ENCODE measurements at places on chromosomes 7 and 10. TPM values are rescaled to one million over a fixed set of nuclear protein-coding genes. Genes with fewer than 3 reads are reported as not detected.
A peak's percentile ranks its signal among the peaks of the same experiment; 100 is the strongest.

The ITGA8 gene
- total RNA-seq: not detected

The GNG11 gene
- total RNA-seq: not detected

The NUTM2E gene
- 0.67 TPM for total RNA-seq

The STRIP2 gene
- total RNA-seq: 12.1 TPM

The HABP2 gene
- not detected for total RNA-seq

The NRF1 gene
- 25.9 TPM for total RNA-seq

The VWDE gene
- total RNA-seq: 3.2 TPM

The SORBS1 gene
- 0.74 TPM for total RNA-seq

The FKBP6 gene
- not detected for total RNA-seq

The LRMDA gene
- not detected for total RNA-seq

The ADRA2A gene
- total RNA-seq: not detected

The WIPF3 gene
- total RNA-seq: not detected

The OR13A1 gene
- 0.10 TPM for total RNA-seq

The CALN1 gene
- not detected for total RNA-seq

The CCDC146 gene
- 10.5 TPM for total RNA-seq

The GIMAP1 gene
- 18.1 TPM for total RNA-seq

The TCAF2 gene
- total RNA-seq: 22.5 TPM

The PDZD7 gene
- total RNA-seq: 0.65 TPM

- no peak for DNase-seq
- H3K4me1 ChIP-seq: no peaks in the 10 kb centered on the region
- H3K4me3 ChIP-seq: no peak overlapping the region
- H3K27me3 ChIP-seq: no peaks in the 10 kb centered on the region
- no peaks in the 10 kb centered on the region for H3K36me3 ChIP-seq
- H3K27ac ChIP-seq: no peak overlapping the region
These were observed 230.1 kb downstream of the CALN1 start for GRCh38 chr7:72182036-72182435.

- H3K4me3 ChIP-seq: no peak overlapping the region
- H3K27me3 ChIP-seq: no peaks in the 10 kb centered on the region
- no peak overlapping the region for H3K27ac ChIP-seq
- no peaks in the 10 kb centered on the region for H3K36me3 ChIP-seq
- no peaks in the 10 kb centered on the region for H3K4me1 ChIP-seq
These were observed 419.5 kb upstream of the SORCS1 start for GRCh38 chr10:107583974-107584373.

GRCh38 chr10:33052263-33052875 is 94.3 kb upstream of the ITGB1 start:
- no peak for DNase-seq
- peaks cover 4% of the 10 kb centered on the region for H3K4me1 ChIP-seq
- H3K27ac ChIP-seq: no peak overlapping the region
- H3K36me3 ChIP-seq: no peaks in the 10 kb centered on the region
- peaks cover 10% of the 10 kb centered on the region for H3K27me3 ChIP-seq

DNA sequence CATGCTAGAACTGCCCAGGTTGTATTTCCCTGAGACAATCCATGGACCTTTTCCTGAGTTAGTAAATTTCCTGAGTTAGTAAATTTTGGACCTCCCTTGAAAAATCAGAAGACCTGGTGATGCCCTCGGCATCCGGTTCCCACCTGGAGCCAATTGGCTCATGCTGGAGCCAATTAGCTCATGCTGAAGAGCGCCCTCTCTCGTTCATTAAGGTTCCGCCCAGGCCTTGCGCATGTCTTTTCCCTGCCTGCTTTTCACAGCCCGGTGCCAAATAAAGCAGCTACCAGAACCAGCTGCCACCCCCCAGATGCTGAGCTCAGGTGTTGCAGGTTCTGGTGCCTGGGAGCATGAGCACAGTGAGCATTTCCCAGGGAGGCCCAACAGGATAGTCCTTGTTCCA is 96.2 kb downstream of the APBB1IP start:
- peaks cover 35% of the 10 kb centered on the region for H3K36me3 ChIP-seq
- no peak for DNase-seq
- H3K27ac ChIP-seq: no peak overlapping the region
- no peaks in the 10 kb centered on the region for H3K27me3 ChIP-seq
- H3K4me3 ChIP-seq: no peak overlapping the region
- H3K4me1 ChIP-seq: no peaks in the 10 kb centered on the region

GRCh38 chr10:99119258-99119748 is 116.3 kb downstream of the HPSE2 start:
- no peaks in the 10 kb centered on the region for H3K36me3 ChIP-seq
- H3K27ac ChIP-seq: no peak overlapping the region
- no peaks in the 10 kb centered on the region for H3K4me1 ChIP-seq
- DNase-seq: no peak
- H3K4me3 ChIP-seq: no peak overlapping the region

DNA sequence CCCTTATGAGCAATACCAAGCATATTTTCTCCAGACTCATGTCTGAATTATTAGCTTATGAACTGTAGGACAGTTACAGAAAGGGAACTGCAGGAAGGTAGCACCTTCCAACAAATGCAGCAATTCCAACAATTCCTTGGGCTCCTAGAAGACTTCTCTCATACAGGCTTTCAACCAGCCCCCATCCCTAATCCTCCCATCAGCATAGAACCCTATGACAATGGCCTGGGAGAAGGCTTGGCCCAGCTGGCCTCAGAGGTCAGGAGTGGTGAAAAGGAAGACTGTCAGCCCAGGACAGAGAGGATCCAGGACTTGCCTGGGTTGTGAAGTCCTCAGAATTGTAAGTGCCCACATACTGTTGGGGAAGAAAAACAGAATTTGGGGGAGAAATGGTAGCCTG is 5.9 kb downstream of the VPS41 start:
- no peaks in the 10 kb centered on the region for H3K27me3 ChIP-seq
- no peak for DNase-seq
- peaks cover 28% of the 10 kb centered on the region for H3K4me1 ChIP-seq
- no peak overlapping the region for H3K27ac ChIP-seq
- H3K36me3 ChIP-seq: peaks cover 4% of the 10 kb centered on the region

GRCh38 chr7:137591421-137591837 is 247.9 kb upstream of the PTN start:
- DNase-seq: no peak
- H3K27ac ChIP-seq: no peak overlapping the region
- H3K27me3 ChIP-seq: peaks cover 2% of the 10 kb centered on the region
- no peaks in the 10 kb centered on the region for H3K36me3 ChIP-seq

GRCh38 chr10:48805848-48806247 is 121.2 kb downstream of the WDFY4 start:
- H3K4me1 ChIP-seq: peaks cover 71% of the 10 kb centered on the region
- no peak overlapping the region for H3K4me3 ChIP-seq
- peak overlapping the region; percentile 80 for H3K27ac ChIP-seq
- H3K36me3 ChIP-seq: peaks cover 5% of the 10 kb centered on the region
- no peaks in the 10 kb centered on the region for H3K27me3 ChIP-seq
- DNase-seq: no peak

DNA sequence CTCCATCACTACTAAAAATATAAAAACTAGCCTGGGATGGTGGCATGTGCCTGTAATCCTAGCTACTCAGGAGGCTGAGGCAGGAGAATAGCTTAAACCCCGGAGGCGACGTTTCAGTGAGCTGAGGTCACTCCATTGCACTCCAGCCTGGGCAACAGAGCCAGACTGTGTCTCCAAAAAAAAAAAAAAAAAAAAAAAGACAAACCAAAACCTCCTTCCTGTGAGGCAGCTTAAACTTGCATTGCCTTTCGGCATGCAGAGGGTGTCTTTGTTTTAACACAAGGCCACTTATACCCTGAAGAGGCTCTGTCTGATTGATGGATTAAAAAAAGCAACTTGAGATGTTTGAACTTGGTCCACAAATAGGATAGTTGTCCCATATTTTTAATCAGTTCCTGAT is 128.4 kb upstream of the RSU1 start:
- no peak overlapping the region for H3K27ac ChIP-seq
- H3K36me3 ChIP-seq: no peaks in the 10 kb centered on the region
- H3K27me3 ChIP-seq: no peaks in the 10 kb centered on the region

DNA sequence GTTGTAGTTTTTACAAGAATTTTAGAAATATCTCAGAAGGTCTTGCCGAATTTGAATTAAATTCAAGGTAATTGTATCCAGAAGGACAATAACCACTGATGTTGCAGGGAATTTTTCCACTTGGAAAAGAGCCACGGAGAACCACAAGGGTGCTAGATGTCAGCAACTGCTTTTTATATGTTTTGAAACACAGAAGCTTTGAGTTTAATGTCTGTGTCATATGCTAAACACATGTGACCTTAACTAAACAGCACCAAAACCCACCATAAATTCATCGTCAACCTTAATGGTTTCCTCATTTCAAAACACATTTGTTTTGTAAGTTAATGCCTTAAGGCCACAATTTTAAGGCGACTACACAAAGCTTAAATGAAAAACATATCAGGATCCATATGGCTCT is 106.9 kb downstream of the COL28A1 start:
- DNase-seq: no peak
- H3K4me3 ChIP-seq: no peak overlapping the region
- no peaks in the 10 kb centered on the region for H3K36me3 ChIP-seq
- peaks cover 9% of the 10 kb centered on the region for H3K27me3 ChIP-seq
- peaks cover 6% of the 10 kb centered on the region for H3K4me1 ChIP-seq

DNA sequence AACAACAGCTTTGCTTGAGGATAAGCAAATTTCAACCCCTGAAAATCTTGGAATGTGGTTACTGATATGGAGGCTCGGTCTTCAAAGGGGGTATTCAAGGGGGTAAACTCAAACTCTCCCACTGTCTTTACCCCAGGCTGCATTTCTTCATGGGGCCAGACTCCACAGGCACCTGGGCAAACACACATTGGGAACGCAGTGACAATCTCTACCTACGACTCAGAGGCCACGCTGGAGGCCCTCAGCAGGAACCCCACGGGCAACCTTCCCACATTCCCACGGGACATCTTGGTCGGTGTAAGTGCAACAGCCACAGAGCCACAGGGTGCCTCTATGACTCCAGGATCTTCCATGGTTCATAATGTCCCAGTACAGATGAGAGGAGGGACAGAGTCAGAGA is 2.2 kb upstream of the INSIG1 start:
- H3K36me3 ChIP-seq: peaks cover 19% of the 10 kb centered on the region
- H3K4me3 ChIP-seq: no peak overlapping the region
- H3K27me3 ChIP-seq: peaks cover 3% of the 10 kb centered on the region

- H3K27ac ChIP-seq: no peak overlapping the region
- H3K4me3 ChIP-seq: no peak overlapping the region
- H3K4me1 ChIP-seq: peaks cover 6% of the 10 kb centered on the region
- H3K36me3 ChIP-seq: peaks cover 28% of the 10 kb centered on the region
- no peaks in the 10 kb centered on the region for H3K27me3 ChIP-seq
These were observed 36.0 kb upstream of the DGKI start for GRCh38 chr7:137882806-137883205.

GRCh38 chr10:131996466-131997365 is 15.0 kb upstream of the BNIP3 start:
- H3K27ac ChIP-seq: no peak overlapping the region
- DNase-seq: no peak
- peaks cover 3% of the 10 kb centered on the region for H3K4me1 ChIP-seq
- H3K27me3 ChIP-seq: peaks cover 3% of the 10 kb centered on the region
- H3K36me3 ChIP-seq: no peaks in the 10 kb centered on the region
- H3K4me3 ChIP-seq: no peak overlapping the region

DNA sequence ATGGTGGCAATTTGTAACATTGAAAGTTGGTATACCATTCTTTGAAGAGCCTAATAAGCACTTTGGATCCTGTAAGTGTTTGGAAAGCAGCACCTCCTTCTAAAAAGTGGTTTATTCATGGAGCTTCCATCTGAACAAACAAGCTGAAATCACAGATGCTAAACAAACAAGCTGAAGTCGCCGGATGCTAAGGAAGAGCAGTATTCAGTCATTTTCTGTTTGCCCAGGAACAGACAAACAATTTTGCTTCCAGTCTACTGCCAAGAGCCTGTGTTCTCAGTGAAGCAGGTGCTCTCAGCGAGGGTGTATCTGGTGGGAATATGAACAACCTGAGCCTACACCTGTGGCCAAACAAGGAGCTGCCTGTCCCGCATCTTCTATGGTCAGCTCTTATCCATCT is 6.3 kb downstream of the COL28A1 start:
- no peak for DNase-seq
- no peak overlapping the region for H3K4me3 ChIP-seq
- no peaks in the 10 kb centered on the region for H3K4me1 ChIP-seq
- H3K27ac ChIP-seq: no peak overlapping the region

GRCh38 chr10:8058274-8059111 is 4.0 kb downstream of the GATA3 start:
- peaks cover 76% of the 10 kb centered on the region for H3K36me3 ChIP-seq
- peak overlapping the region; percentile 99 for H3K27ac ChIP-seq
- no peaks in the 10 kb centered on the region for H3K27me3 ChIP-seq
- H3K4me3 ChIP-seq: peak overlapping the region; percentile 97
- peaks cover 59% of the 10 kb centered on the region for H3K4me1 ChIP-seq

DNA sequence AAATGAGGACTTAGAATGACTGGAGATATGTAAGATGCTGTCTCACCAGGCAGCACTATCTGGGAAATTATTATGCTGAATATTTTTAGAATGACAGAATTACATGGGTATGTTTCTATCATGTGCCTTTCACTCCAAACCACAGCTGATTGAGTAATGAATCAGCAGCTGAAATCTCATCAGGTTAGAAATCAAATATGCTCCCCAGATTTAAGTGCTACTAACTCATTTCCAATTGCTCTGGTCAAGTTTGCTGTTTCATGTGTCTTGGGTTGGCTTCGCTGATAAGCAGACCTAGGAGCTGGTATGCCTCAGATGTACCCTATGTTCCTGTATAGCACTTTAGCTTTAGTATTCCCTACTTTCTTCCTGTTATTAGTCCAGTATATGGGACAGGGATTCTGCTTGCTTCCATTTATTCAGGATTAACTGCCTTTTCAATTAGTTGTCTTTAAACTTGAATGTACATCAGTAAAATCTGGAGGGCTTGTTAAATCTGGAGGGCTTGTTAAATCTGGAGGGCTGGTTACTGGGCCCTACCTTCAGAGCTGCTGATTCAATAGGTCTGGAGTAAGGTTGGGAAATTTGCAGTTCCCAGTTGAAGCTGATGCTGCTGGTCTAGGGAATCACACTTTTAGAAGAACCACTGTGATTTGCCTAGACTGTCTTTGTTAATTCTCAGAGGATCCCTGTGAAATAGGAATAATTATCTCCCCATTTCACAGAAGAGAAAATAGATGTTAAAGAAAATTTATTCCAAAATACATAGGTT is 172.9 kb downstream of the DKK1 start:
- no peak for DNase-seq
- no peak overlapping the region for H3K27ac ChIP-seq
- no peak overlapping the region for H3K4me3 ChIP-seq
- H3K27me3 ChIP-seq: no peaks in the 10 kb centered on the region

GRCh38 chr7:46175221-46175620 is 254.1 kb upstream of the IGFBP3 start:
- no peaks in the 10 kb centered on the region for H3K36me3 ChIP-seq
- no peaks in the 10 kb centered on the region for H3K4me1 ChIP-seq
- no peak overlapping the region for H3K27ac ChIP-seq
- DNase-seq: no peak

DNA sequence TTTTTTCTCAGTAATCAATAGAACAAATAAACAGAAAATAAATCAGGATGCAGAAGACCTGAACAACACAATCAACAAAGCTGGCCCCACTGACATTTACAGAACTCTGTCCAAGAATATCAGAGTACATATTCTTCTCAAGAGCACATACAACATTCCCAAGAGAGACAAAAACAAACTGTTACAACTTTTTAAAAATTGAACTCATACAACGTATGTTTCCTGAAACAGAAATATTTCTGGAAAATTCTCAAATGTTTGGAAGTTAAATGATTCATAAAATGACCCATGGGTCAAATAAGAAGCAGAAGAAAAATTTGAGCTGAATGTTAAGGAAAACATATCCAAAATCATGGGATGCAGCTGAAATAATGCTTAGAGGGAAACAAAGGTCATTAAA is 93.9 kb upstream of the VIPR2 start:
- DNase-seq: no peak
- peaks cover 14% of the 10 kb centered on the region for H3K27me3 ChIP-seq
- no peaks in the 10 kb centered on the region for H3K36me3 ChIP-seq
- H3K4me3 ChIP-seq: no peak overlapping the region
- no peak overlapping the region for H3K27ac ChIP-seq
